Glutamatergic neuron (in vitro differentiated cells): ENCODE measurements at places on chromosomes 5 and 9. TPM values are rescaled to one million over a fixed set of nuclear protein-coding genes. Genes with fewer than 3 reads are reported as not detected.

Gene GABBR2
- 116 TPM for total RNA-seq

Gene PGM5
- total RNA-seq = not detected

GRCh38 chr9:131667576-131667975, 72.3 kb downstream of the RAPGEF1 start:
- DNase-seq = no peak

Gene RALGDS
- 449 TPM for total RNA-seq

Gene MARVELD2
- 1.6 TPM for total RNA-seq

DNA sequence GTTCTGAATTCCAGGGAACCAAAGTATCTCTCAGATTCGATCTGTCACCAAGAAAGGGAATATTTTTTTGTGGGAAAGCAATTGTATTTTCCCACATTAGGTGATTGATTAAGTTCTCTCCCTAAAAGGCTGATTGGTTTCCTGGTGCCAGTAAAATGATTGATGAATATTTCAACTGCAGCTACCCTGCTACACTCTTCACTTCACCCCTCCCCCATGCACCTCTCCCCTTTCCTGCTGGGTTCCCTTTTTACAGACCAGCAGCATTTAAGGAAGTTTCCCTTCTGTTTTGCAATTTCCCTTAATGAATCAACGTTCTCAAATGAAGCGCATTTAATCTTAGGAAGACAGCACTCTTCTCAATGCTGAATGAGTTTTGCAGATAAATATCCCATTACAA, 13.1 kb downstream of the NR6A1 start:
- DNase-seq = no peak

DNA sequence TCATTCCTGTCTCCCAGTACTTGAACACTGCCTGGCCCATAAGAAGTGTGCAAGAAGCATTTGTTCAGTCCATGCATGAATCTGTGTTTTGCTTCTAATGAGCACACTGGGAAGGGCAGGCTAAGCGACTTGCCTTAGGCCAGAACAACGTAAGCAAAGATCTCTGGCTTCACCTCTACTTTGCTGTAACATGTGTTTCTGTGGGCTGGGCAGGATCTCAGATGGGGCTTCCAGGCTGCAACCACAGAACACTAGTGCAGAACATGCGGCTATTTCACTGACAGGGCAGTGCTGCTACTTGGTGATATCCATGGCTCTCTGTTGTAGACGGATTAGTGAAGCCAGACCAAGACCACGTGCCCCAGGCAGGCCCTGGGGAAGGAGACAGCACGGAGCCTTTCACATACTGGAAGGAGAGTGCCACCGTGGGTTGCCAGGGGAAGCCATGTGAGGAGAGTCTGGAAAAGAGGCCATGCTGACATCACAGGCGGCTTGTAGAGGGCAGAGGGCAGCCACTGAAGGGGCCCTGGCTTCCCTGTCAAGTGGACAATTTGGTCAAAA, 9.9 kb downstream of the DIRAS2 start:
- no peak for DNase-seq

DNA sequence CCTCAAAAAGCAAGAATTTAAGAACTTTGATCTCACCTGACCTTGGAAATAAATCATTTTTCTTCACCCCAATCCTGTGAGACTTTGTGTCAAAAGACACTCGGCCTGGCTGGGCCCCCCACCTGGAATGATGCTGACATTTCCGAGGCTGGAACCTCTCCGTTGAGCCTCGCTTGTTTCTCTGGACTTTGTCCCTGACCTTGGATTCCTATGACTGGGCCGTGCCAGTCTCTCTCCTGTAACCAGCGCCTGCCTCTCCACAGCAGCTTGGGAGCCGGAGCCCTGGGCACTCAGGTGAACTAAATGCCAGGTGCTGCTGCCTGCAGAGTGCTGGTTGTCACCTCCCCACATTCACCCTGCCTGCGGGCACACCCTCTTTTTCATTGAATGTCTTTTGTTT, 62.7 kb downstream of the RETREG1 start:
- DNase-seq = no peak

GRCh38 chr9:73219985-73220626, 68.4 kb downstream of the ANXA1 start:
- DNase-seq = no peak

Gene FAM78A
- total RNA-seq = 14.9 TPM

- no peak for DNase-seq
These were observed 51.9 kb downstream of the MAPKAP1 start for GRCh38 chr9:125655066-125655633.

Gene MSH3
- 14.4 TPM for total RNA-seq

Gene APBA1
- total RNA-seq = 13.0 TPM

Gene ARSB
- 23.5 TPM for total RNA-seq

GRCh38 chr5:35924122-35924949, 14.1 kb downstream of the CAPSL start:
- no peak for DNase-seq
